ENCODE measurements at places on chromosomes 11 and 22. TPM values are rescaled to one million over a fixed set of nuclear protein-coding genes. Genes with fewer than 3 reads are reported as not detected.

Gene PRODH
- not detected for polyA plus RNA-seq

Gene SBF1
- 10.9 TPM for polyA plus RNA-seq

Gene SNX15
- 11.7 TPM for polyA plus RNA-seq

Gene FADS1
- polyA plus RNA-seq, result 0.79 TPM

Gene SEZ6L
- 0.23 TPM for polyA plus RNA-seq

DNA sequence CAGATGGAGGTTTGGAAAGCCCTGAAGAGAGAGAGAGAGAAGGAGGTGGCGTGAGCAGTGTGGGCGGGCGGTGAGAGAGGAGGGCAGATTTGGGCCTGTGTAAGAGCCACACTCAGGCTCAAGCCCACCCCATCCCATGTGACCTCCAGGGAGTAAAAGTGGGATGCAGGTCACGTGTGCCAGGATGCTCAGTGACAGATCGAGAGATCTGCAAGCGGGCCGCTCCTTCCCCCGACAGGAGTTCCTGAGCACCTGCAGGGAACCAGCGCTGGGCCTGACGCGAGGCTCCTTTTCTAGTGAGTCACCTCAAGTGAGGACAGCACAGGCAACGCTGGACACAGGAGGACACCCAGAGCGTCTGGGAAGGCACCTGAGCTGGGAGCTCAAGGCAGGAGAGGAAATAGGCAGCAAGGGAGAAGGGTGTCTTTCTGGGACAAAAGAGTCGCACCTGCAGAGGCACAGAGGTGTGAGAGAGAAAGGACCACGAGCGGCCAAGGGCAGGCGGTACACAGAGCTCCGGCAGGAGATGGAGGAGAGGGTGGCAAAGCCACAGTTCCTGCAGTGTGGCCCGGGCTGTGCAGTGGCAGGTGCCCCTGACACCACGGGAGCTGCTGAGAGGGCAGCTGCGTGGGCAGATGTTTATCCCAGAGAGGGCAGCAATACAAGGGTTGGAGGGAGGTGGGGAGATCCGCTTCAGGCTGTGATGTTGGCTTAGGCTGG, 1294.8 kb downstream of the TBC1D22A start:
- DNase-seq, result no peak

DNA sequence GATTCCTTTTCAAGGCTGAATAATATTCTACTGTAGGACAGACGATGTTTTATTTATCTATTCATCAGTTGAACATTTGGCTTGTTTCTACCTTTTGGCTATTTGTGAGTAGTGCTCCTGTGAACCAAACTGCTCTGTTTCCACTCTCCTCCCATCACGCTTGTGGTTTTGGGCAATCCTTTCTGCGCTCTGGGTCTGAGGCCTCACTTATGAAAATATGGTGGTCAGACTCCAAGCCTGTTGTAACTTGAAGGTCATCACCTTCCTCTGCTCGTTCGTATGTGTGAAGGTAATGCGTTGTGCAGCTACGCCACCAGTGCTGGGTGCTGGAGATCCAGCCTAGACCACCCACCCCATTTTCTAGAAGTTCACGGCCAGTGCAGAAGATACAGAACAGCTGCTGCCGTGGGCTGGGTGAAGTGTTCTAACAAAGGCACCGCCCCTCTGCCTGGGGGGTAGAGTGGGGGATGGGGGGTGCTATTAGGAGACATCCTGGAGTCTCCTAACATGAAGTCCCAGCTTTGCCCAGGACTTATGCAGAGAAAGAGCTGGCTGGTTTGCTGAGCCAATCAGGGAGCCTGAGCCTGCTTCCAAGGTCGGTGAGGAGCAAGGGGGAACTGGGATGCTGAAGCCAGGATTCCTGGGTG, 21.0 kb downstream of the PTPN5 start:
- DNase-seq, result no peak

DNA sequence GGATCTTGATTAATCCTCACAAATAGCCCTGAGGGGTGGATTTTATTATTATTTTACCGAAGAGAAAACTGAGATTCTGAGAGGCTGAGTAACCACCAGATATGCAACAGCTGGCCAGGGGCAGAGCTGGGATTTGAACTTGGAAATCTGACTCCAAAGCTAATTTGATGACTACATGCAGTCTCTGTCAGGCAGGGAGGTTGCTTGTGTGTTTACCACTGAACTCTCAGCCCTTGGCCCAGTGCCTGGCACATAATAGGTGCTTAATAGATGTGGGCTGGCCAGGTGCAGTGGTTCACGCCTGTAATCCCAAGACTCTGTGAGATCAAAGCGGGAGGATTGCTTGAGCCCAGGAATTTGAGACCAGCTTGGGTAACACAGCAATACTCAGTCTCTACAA, 121.7 kb upstream of the CRYBB3 start:
- no peak for DNase-seq

GRCh38 chr11:91078221-91078620, 855.4 kb upstream of the CHORDC1 start:
- DNase-seq, result no peak

GRCh38 chr11:44564670-44565210, 723 bp upstream of the CD82 start:
- no peak for DNase-seq

DNA sequence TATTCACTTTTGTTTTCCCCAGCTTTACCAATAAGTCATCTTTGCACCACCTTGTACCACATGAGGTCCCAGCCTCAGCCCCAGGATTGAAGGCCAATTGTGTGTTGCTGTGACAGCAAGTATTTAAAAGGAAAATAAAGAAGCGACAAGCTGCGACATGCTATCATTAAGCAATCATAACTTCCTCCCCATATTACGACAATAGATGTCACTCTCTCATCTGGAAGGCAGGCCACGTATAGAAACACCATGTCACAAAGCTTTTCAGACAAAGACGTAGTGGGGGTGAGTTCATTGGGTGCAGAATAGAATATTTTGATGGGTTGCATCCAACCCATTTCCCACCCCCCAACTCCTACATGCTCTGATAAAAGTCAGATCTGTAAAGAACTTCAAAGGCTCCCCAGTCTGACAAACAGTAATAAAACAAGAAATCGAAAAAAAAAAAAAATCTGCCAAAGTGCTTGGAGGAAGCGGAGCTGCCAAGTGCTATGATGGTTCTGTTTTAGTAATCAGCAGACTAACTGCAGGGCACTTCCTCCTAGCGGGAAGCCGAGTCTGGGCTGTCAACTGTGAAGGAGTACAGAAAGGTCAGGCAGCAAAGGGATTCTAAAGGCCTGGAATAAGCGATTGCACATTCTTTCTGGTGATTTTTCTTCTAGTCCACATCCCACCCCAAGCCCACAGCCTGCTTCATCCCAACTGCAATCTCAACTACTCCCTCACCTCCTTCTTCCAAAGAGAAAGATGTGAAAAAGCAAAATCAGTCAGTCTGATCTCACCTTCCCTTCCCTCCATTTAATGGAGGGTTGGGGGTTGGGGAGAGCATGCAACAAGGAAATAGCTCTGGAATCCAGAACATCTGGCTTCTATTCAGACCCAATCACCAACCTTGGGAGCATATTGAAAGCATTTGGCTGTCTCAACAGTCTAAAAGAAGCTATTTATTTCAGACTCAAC, 131.4 kb upstream of the UBASH3B start:
- DNase-seq, result no peak

GRCh38 chr11:17831228-17831627, 96.6 kb downstream of the KCNC1 start:
- no peak for DNase-seq

DNA sequence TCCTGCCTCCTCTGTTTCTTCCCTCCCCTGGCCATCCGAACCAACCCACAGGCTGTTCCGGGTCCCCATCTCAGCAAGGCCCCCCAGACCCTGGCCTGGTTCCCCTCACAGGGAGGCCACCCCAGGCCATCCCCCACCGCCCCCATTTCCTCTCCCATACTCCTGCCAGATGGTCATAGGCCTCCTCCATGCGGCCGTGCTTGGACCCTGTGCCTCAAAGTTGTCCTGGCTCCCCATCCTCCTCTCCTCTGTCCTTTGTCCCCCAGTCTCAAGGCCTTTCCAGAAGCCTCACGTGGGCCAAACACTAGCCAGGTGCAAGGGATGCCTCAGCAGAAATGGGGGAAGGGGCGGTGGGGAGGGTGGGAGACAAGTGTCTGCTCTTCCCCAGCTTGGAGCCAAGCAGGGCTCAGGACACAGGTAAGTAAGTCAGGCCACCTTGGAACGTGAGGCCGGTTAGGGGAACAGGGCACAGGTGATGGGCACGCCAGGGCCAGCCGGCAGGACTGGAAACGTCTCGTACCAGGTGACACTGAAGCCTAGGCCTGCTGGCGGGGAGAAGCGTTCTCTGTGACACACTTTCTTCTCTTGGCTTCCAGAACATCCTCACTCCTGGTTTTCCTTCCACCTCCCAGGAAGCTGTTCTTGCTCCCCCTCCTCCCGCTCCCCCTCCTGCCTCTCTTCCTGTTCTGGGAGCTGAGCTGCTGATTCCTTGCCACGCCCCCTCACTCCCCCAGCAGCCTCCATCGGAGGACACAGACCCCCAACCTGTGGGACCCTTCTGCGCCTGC, 31.5 kb upstream of the SLC22A12 start:
- no peak for DNase-seq

DNA sequence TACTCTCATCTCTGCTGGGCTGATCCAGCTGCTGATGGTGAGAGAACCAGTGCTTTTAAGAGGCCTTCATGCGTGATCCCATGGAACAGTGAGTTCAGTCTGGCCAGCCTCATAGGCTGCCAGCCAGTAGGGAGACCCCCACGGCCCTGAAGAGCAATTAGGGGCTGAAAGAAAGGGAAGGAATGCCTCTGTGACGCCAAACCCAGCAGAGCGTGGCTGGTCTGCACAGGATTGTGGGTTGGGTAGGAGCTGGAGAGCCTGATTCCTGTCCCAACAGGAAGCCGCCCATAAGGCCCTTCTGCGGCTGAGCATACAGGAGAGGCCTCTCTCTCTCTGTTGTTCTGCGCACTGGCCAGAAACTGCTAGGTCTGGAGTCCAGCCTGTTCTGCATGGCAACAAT, 181.5 kb upstream of the E2F8 start:
- no peak for DNase-seq
